Stimulated activated CD8-positive, alpha-beta memory T cell treated with anti-CD3 and anti-CD28 coated beads, Interleukin-12 subunit alpha, Interleukin-12 subunit beta, amount 100 ng/mL, for 1 hour (primary cell): ENCODE measurements at places on chromosomes 1 and 21.

DNA sequence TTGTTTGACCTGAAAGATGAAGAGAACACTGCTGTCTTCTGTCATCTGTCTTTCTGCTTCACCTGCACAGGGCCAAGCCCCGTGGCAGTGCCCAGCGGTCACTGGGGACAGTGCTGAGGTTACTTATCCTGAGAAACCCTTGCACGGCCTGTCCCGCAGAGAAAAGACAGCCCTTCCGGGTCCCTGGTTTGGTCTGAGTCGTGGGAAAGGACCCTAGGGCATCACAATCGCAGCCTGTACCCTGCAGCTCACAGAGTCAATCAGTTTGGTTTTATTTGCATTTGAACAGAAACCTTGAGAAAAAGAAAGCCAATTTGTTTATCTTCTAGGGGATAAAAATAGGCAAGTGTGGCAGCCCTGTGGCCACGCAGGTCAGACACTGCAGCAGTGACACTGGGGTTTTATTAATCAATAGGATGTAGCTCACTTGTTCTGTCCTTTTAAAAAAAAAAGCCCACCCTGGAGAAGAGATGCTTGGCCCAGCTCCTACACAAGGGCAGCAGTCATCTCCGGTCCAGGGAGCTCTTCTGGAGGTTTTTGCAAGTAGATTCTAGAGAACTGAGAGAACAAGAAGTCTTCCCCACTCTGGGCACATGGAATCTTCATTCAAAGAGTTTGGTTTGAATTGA, 120.0 kb downstream of the PEX14 start:
- no peak for DNase-seq

GRCh38 chr1:246039584-246039983, 467.5 kb downstream of the SMYD3 start:
- no peak for DNase-seq

- DNase-seq = no peak
These were observed 30.6 kb downstream of the PRDM15 start for GRCh38 chr21:41848533-41848932.

GRCh38 chr1:218850367-218850766, 323.3 kb upstream of the LYPLAL1 start:
- no peak for DNase-seq

DNA sequence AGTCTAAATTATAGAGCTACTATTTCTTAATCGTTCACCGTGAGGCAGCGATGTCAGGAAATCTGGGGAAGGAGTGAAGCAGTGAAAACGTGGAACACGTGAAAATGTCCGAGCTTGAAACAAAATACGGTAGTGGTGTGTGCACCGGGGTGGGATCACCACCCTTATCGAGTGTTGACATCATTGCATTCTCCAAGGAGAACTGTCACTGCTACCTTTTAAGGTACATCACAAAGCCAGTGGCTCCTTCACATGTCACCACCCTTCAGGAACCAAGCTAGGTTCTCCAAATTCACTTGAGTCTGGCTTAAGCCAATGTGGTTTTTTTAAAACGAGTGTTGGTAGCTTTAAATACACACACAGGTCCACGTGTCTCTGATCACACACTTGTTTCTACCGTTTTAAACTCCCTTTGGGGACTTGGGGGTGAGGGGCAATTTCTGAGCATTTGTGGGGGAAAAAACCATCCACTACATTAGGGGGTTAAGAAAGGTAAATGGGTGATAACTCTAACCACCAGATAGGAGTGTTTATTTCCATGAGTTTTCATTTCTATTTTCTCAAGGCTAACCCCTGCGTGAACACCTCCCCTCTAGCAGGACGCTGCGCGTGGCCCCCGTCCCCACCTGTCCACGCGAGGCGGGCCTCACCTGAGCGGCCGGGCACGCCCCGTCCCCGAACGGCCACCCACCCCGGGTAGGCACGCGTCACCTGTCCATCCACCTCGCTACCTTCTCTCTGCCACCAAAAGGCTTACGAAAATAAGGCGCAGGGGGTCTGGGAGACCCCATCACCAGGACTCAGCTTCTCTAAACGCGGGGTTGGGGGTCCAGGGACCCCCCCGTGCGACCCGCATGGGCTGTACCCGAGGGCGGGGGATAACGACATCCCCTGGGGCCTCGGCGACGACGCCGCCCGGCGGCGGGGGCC, 978 bp downstream of the PRDM15 start:
- no peak for DNase-seq

DNA sequence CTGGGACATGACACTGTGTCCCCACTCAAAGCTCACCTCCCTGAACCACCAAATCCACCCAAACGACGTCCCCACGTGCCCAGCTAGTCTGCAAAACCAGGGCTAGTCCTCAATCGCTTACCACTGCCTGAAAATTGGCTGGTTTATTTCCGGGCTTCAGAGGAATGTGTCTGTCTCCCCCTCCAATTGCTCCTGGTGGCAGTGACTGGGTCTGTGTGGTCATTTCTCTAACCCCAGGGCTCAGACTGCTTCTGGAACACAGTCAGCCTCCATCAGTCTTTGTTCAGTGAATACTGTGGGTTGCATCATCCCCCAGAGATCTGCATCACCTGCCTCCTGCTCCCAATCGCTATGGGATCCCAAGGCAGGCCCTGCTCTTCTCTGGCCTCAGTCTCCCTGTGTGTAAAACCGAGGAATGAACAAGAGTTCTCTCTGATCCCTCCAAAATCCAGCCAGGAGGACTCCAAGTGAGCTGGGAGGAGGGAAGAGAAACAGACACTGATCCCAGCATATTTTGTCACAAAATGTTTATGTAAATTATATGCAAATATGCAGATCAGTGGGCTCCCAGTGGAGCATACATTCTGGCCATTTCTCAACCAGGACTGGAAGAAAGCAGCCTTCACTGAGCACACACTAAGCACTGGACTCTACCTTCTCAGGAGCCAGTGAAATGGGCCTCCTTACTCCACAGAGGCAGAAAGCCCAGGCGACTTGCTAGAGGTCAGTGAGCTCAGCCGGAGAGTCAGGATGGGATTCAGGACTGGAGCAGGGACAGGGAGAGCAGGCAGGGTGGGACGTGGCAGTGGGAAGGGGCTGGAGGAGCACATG, 20.9 kb downstream of the SDC3 start:
- DNase-seq = no peak

DNA sequence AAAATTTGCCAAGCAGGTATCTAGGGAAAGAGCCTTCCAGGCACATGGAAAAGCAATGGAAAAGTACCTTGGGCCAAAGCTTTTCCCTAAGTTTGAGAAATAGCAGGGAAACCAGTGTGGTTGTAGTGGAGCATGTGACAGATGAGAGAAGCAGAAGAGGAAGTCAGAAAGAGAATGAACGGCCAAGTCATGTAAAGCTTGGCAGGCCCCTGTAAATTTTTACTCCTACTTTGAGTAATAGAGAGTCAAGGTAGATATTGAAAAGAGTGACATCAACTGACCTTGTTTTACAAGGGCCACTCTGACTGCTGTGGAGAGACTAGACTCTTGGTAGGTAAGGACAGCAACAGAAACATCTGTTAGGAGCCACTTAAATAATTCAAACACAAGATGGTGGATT, 180.9 kb upstream of the PRMT6 start:
- DNase-seq = no peak

GRCh38 chr1:189693140-189693539, 784.5 kb downstream of the BRINP3 start:
- DNase-seq = no peak

- no peak for DNase-seq
These were observed 325.1 kb downstream of the CAMTA1 start for GRCh38 chr1:7110321-7110720.

GRCh38 chr1:67534627-67535065, 104.4 kb upstream of the SERBP1 start:
- no peak for DNase-seq

- no peak for DNase-seq
These were observed 2.7 kb downstream of the HIVEP3 start for GRCh38 chr1:41915786-41916571.

DNA sequence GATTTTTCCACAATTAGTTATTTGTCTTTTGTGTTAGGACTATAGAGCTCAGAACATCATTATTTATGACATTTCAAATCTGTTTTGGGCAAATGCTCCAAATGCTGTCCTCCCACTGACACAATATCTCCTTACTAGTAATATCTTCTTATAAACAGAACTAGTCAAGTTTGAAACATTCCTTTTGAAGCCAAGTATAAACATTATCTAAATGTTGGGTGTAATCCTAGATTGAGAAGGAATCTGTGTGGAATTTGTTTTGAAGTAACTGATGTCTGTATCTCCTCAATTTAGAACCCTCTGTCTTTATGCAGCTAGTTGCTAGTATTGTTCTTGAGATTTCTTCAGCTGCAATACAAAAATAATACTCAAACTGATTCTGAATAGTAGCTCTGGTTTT, 28.5 kb upstream of the PAXBP1 start:
- no peak for DNase-seq

- no peak for DNase-seq
These were observed 46.6 kb downstream of the DUSP10 start for GRCh38 chr1:221695301-221695700.

DNA sequence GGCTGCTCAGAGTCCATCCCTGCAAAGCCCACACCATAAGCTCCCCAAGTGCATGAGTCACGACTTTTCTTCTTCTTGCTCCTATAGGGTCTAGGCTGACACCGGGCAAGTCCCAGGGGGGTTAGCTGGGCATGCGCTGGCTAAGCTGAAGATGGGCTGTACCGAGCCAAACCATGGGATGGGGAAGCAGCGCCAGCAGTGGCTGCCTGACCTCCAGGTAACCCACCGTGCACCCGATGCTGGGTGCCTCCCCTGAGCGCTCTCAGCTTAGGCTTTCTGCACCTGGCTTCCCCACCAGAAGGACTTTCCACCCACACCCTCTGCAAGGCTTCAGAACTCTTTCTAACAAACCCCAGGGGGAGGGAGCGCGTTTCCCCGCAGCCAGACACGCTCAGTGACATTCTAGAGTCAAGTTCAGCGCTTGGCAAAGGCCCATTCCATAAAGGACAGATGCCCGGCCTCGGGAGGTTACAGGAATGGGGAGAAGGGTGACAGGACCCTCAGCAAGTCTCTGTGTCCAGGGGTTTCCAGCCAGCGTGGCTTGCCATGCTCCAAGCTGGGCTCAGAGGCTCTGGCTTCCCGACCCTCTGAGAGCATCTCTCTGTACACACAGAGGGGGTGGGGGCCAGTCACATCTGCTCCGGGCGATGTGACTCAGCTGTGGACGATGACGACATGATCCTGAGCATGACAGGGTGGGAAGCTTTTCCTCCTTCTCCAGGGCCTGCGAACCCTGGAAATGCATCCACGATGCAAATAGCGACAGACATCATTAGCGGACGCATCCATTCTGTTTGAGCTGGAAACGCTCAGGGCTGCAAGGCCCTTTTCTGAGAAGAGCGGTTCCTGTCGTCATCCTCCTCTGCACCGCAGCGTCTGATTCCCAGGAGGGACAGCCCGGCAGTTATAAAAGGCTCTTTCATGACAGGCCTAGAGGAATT, 107.8 kb downstream of the SIK1 start:
- DNase-seq = no peak

- no peak for DNase-seq
These were observed 125.0 kb downstream of the TIAM1 start for GRCh38 chr21:31218830-31219608.

- no peak for DNase-seq
These were observed 311.9 kb upstream of the PLD5 start for GRCh38 chr1:242836423-242836822.

DNA sequence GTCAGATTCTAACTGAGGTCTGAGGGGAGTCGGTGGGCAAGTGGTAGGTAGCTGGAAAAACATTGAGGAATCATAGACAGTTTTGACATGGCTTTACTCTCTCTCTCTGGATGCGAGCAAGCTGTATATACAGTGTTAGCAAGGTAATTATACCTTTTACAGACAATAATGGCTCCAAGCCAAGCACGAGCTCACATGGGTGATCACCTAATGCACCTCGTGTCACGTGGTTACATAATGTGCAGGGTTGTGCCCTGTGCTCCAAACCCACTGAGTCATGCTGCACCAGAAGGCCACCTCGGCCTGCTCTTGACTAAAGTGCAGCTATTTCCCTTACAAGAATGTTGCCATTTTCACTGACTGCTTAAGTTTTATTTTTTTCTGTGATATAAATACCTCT, 7.6 kb upstream of the CLCA2 start:
- DNase-seq = no peak

- DNase-seq = no peak
These were observed 98.8 kb downstream of the CCDC185 start for GRCh38 chr1:223492044-223492443.

DNA sequence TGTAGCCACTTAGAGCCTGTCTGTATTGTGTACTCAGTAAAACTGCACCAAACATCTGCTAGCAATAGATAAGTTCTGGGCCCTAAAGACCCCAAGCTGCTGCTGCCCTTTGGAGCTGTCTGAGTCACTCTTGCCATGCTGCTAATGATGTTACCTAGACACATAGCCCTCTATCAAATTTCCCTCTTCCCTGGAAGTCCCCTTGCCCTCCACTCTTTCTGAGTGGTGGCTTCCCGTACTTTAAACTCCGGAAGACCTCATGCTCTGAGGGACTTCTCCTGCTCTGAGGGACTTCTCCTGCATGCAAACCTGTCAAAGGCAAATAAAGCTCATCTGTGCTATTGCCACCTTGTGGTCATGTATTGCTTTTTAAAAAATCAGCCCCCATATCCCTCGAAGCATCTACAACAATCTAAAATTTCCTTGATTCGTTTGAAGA, 34.0 kb downstream of the FH start:
- no peak for DNase-seq

DNA sequence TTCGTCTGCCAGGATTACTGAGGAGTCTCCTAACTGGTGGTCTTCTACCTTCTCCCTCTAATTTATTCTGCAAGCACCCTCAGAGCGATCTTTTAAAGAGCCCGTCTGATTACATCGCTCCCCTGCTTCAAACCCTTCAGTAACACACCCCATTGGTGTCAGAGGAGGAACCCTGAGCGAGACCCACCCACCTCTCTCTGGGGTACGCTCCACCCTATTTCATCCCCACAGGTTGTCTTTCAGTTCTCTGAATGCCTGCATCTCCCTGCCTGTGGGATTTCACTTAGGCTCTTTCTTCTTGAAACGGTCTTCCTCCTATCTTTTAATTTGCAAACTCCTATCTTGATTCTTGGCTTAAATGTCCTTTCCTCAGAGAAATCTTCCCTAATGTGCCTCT, 39.4 kb downstream of the C1orf21 start:
- no peak for DNase-seq

- DNase-seq = no peak
These were observed 27.0 kb upstream of the PEF1 start for GRCh38 chr1:31671561-31672201.
